ENCODE measurements at places on chromosomes 6 and 20.

- DNase-seq = no peak
These were observed 559.4 kb upstream of the MANEA start for GRCh38 chr6:95017922-95018321.

- no peak for DNase-seq
These were observed 271.7 kb downstream of the TFAP2B start for GRCh38 chr6:51090343-51090742.

GRCh38 chr20:25254986-25255680, 7.2 kb downstream of the PYGB start:
- DNase-seq = no peak

DNA sequence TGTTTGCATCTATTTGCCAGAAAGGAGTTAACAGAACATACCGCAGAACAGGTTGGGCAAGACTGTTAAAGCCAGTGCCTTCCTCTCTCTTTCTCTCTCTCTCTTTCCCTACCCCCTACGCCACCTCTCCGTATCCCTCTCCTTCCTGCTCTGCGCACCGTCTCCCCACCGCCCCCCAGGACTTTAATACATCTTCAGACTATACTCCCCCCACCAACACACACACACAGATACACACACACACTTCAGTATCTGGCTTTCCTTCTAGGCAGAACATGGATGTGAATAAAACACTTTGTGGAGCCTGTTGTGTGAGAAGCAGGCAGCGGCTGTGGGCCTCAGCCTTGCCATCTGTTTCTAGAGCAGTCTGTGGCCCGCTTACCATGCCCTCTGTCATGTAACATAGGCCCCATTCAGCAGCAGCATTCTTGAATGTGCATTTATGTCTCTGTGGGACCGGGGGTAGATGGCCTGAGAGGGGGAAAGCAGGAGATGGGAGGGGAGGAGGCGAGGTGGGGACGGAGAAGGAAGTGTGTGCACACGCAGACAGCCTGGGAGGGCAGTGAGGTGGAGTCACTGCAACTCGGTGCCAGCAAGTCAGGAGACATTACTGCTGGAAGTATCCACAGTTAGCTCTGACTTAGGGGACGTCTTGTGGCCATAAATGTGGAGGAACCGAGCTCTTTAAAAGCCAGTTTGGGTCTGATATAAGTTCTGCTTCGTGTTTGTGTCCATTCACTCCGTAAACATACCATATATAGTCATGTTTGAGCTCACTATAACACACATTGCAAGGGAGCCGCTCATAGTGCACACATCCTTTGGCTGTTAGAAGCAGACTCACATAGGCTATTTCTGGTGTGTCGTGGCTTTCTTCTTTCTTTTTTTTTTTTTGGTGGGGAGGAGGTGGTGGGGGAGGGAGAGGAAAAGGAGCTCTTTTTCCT, 38.4 kb downstream of the RREB1 start:
- DNase-seq = no peak

GRCh38 chr6:39420300-39421265, 98.1 kb upstream of the KCNK16 start:
- DNase-seq = no peak

GRCh38 chr6:142851601-142852000, 93.4 kb downstream of the HIVEP2 start:
- no peak for DNase-seq

GRCh38 chr20:4413314-4414049, 308.2 kb upstream of the PRND start:
- no peak for DNase-seq

DNA sequence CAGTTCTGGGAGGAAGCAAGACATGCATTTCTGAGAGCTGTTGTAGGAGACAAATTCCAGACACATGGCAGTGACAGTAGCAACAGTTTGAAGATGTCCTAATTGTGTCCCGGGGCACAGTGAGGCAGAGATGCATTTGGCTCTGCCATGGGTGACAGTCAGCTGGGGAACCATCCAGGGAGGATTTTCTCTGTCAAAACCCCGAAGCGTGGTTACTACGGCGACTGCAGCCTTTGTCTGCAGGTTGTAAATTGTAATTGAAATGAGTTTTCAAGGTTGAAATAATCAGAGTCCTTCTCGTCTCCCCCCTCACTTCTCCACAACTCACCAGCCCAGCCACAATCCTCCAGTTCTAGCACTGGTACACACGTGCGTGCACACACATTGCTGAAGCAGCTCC, 100.1 kb downstream of the GRM4 start:
- DNase-seq = no peak

- DNase-seq = no peak
These were observed 123.0 kb downstream of the DTNBP1 start for GRCh38 chr6:15539722-15540270.

DNA sequence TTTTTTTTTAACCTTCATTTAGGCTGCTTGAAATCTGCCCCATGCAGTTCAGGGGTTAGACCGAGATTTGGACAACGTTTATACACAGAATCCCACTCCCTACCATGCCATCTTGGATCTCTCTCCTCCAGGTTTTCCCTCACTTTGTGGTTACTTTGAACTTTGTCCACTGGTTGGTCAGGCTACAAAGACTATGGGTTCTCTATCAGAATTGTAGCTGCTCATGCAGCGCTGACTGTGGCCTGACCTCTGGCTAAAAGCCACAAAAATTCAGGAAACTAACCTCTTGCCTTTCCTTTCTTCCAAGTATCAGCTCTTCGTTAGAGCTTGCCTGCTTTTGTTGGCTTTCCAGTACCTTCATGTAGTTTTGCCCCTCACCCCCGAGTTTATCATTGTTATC, 44.9 kb upstream of the KCNG1 start:
- DNase-seq = no peak

DNA sequence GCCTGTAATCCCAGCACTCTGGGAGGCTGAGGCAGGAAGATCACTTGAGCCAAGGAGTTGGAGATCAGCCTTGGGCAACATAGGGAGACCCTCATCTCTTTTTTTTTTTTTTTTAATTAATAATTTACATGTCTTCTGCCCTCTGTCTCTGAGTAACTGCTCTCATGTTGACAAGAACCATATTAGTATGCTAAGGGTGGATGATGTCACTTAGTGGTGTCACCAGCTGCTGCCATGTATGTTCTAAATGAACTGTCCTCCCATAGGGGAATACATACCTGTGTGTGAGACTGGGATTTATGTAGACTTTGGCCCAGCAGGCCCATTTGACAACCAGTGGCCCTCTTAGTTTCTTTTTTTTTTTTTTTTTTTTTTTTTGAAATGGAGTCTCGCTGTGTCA, 65.6 kb downstream of the SCAND1 start:
- DNase-seq = no peak

- DNase-seq = no peak
These were observed 37.9 kb upstream of the RNF217 start for GRCh38 chr6:124924333-124924759.

GRCh38 chr20:36344517-36345132, 38.5 kb downstream of the DLGAP4 start:
- DNase-seq = peak; percentile 30

GRCh38 chr6:148166339-148166968, 176.2 kb upstream of the SASH1 start:
- DNase-seq = no peak

DNA sequence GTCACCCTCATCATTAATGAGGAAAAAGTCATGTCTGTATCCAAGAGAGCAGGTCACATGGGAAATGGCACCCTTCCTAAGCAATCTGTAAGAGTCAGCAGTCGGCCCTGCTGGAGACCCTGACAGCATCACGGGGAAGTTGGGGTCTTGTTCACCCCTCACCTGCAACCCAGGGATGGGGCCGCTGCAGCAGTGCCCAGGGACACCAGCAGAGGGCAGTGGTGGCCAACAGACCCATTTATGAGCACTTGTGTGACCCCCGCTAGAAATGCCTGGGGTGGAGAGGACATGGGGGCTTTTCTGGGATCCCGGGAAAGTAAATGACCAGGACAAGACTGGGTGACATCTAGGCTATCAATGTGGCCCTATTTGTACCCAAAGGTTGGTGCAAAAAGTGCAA, 35.9 kb downstream of the ANKRD60 start:
- DNase-seq = no peak

GRCh38 chr6:136831873-136832562, 9.6 kb downstream of the PEX7 start:
- DNase-seq = no peak

DNA sequence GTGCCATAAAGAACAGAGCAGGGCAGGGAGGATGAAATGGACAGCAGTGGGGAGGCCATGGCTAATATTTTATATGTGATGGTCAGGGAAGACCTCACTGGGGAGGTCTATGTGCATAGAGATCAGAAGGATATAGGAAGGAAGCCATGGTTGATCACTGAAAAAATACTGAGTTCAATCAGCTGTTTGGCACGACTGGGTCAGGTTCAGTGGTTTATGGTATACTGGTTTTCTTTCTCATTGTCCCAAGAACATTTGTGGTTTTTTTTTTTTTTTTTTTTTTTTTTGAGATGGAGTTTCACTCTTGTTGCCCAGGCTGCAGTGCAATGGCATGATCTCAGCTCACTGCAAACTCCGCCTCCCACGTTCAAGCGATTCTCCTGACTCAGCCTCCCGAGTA, 78.3 kb upstream of the TIAM2 start:
- no peak for DNase-seq

DNA sequence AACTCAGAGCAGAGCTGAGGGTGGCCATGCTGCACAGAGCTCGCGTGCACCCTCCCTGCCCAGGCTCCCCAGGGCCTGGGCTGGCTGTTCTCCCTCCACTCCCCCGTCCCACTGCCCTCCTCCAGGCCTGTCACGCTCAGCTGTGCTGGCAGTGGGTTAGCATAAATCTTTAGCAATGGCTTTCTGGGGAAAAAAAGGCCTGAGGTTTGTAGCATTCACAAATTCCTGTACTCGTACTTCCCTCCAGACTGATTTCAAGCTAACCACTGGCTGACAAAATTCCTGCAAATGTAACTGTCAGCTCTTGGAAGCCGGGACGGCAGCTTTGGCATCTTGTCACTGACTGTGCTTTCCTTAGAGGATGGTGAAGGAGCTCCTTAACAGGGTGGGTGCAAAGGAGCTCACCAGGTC, 22.3 kb upstream of the SMOC2 start:
- no peak for DNase-seq

- no peak for DNase-seq
These were observed 125.3 kb upstream of the SLC2A12 start for GRCh38 chr6:134177753-134178160.

DNA sequence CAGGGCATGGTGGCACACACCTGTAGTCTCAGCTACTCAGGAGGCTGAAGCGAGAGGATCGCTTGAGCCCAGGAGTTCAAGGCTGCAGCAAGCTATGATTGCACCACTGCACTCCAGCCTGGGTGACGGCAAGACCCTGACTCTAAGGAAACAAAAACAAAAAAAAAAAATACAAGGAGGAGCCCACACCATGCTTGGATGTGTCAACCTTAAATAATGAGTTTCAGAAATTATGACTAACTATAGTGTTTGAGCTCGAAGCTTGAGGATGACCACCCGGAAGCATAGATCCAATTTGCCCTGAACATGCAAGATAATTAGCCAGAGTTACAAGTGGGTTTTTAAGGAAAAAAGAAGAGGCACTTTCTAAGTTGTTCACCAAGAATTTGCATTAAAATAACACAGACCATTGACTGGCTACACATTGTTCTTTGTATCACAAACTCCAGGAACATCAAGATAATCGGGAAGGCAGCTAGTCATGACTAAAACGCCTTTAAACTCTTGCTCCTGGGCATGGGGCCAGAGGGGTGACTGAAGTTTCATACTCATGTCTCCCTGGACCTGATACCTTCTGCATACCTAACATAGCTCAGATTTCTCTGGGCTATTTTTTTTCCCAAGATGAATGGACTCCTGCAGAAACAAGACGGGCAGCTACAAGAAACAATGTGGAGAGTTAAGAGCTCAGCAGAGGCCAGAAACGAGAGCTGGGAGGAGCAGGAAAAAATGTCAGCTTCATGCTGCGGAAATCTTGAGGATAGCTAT, 289.6 kb downstream of the PREX1 start:
- peak; percentile 99 for DNase-seq

DNA sequence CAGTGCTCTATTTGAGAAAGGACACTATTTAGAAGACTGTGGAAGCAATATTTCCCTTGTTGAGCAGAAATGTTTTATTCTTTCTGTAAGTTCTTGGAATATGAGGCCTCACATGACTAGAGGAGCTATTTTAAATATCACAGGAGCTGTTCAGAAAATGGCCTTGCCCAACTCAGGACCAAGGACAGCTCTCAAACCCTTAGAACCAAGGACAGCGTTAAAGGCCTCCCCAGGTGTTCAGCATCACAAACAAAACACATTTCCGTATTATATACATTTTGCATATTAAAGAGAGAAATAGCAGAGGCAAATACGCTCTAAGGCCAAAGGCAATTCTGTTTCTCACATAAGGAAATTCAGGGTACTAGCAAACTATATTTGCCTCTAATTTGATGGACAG, 631.4 kb downstream of the CDH26 start:
- DNase-seq = no peak

DNA sequence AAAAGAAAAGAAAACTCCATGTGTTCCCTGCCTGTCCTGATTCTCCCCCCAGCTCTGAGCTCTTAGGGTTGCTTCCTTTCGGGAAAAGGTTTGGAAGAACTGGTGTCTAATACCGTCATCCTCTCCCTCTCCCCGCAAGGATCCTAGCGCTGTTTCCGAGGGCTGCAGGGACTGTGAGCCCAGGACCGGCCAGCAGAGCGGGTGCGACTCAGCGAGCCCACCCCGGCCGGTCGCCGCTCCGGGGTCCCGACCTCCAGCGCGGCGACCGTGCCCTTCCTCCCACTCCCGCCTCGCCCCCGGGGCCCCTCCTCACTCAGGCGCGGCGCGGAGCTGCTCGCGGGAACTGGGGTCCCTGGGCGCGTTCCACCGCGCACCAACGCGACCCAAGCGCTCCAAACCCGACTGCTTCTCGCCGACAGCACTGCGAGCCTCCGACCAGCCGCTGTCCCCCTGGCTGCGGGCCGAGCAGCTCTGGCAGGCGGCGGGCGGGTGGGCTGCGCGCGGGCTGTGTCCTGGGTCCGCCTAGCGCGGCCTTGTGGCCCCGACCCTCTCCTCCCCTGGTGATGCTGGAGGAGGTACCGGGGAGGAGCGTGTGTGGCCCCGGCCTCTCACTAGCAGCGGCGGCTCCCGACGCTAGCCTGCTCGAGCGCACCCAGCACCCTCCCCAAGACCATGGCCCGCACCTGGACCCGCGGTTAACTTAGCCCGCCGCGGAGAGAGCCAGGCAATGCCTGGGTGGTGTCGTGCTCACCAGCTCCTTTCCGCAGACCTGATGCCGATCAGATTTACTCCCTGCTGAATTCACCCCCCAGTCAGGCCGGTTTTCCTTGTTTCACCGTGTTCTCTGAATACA, at the start of gene PLA2G7:
PLA2G7 (minus strand) TSS at position 509 of the 853 bp plus-strand sequence. CDS start 12,484 bp downstream, outside the sequence.
- DNase-seq = no peak

DNA sequence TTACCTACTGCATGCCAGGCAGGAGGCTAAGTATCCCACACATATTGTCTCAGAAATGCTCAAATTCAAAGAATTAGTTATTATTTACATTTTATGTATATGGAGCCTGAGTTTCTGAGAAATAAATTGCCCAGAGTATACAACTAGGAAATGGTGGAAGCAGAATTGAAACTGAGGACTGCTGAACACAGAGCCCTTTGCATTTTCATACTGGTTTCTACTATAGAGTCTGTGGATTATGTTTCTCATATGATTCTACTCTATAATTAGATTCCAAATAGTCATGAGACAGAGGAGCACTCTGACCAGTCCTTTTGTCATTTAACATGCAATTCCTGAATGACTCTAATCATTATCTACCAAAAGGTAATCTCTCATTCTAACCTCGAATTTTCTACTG, 254.3 kb downstream of the LMBRD1 start:
- DNase-seq = no peak

Data from NCI-H226 (cell line).